Stomach (tissue), 19 donors: ENCODE measurements at places on chromosomes 13 and 19. TPM values are rescaled to one million over a fixed set of nuclear protein-coding genes. Genes with fewer than 3 reads are reported as not detected.

C13orf42 gene
- not detected for total RNA-seq

DNA sequence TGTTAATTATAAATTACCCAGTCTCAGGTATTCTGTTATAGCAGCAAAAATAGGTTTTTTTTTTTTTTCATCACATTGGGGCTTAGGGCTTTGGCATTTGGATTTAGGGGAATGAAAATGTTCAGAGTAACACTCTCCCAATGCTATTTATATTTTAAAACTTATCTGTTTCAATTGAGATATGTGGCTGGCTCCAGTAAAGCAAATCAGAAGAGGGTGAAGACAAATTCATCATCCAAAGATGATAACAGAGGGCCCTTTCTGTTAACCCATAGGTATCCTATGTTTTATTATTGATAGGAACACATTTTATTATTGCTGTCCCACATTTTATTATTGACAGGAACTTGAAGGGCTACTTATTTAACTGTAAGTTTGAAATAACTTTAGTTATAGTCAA lies 20.5 kb upstream of the TNFRSF19 start:
- no peak for DNase-seq

DNA sequence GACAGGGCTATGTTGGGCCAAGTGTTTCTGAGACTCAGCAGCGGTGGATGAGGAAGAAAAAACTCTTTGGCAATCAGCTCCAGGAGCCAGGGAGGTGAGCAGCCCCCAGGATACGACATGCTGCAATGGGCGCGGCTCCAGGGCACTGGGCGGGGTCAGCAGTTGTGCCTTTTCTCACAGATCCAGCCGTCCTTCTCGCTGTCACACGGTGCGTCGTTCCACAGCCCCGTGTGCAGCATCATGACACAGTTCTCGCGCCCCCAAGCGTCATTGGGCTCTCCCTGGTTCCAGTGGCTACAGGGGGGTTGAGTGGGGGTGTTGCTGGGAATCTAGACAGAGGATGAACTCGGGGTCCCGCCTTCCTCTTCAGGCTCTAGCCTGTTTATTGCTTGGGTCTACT lies 2.7 kb downstream of the CLEC4G start:
- no peak for DNase-seq

GRCh38 chr19:53696951-53697350 lies 65.2 kb downstream of the DPRX start:
- no peak for DNase-seq

DNA sequence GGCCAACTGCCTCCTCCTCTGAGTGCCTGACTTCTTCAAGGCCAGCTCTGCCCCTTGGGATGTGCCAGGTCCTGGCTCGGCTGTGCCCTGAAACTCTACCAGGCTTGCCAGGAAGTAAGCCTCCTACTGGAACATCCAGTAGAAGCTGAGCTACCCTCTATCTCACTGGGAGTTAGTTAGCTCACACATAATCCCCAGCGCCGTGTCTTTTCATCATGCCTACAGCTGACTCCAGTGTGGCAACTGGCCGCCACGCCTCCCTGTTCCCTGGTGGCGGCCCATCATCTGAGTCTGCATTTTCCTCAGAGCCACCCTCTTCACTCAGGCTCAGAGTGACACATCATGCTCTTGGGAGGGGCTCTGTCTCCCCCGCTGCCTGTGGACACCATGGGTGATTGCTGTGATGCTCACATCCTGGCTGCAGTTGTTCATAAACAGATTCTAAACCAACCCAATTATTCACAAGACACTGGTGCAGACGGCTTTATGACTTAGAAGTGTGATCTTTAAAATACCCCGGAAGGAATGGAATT lies 131.9 kb upstream of the IRS2 start:
- no peak for DNase-seq

DNA sequence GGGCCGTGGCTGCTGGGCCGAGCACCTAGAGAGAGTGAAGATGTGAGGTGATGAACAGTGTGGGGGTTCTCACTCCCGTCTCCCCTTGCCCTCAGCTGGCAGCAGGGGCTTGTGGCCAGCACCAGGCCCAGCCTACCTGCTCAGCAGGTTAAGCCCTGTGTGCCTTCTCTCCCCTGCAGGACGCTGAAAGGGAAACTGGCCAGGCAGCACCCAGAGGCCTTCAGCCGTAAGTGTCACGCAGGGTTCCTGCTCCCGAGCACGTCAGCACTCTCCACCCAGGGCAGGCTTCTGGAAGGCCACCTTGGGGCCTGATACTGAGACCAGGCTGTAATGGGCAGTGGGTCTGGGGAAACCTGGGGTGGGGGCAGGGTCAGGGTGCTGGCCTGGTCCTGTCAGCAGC lies 4.7 kb upstream of the UBA52 start:
- no peak for DNase-seq

LRG1 gene
- 7.6 TPM for total RNA-seq

GRCh38 chr13:105165449-105166125 lies 1369.9 kb downstream of the EFNB2 start:
- no peak for DNase-seq

GRCh38 chr13:76715075-76715474 lies 171.1 kb downstream of the KCTD12 start:
- DNase-seq: no peak

DNA sequence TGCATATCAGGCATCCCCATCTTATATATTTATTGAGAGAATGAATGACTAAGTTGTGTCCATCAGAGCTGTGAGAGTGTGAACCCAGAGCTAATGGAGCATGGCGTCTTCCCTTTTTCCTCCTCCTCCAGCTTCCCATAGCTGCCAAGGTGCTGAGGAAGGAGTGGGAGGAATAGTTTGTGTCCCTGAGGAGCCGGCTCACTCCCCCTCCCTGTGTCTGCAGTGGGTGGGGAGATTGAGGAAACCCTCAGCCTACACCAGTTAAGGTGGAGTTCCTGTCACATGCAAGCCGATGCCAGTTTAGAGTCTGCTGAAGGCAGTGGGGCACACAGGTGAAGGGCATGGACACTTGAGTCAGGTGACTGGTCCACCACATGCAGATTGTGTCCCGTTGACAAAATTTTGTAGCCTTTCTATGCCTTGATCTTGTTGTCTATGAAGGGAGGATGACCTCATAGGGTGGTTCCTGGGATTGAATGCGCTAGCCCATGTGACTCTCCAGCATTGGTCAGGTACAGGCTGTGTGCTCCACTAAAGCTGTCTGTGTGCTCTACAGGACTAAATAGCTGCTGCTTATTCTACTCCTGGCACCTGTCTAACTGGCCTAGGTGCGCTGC lies 47.6 kb upstream of the GPI start:
- no peak for DNase-seq
